NCI-H526 (cell line): ENCODE measurements at places on chromosomes 7 and 10.

DNA sequence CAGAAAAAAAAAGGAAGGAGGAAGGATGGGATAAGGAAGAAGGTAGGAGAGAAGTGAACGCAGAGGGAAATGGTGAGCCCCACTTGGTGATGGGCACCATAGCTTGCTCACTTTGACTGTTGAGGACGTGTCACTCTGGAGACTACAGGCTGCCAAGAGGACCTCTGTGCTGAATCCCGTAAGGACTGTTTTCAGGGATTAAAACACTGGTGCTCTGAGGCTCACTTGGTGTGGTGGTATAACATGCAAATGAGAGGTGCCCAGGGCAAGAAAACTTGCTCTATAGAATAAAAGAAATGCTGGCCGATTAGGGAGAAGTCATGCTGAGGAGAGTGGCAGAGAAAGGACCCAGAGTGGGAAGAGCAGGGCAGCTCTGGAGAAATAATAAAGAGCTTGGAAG lies 5.3 kb upstream of the IL2RA start:
- DNase-seq, result no peak

- DNase-seq, result no peak
These were observed 14.6 kb downstream of the RSBN1L start for GRCh38 chr7:77710861-77711260.

DNA sequence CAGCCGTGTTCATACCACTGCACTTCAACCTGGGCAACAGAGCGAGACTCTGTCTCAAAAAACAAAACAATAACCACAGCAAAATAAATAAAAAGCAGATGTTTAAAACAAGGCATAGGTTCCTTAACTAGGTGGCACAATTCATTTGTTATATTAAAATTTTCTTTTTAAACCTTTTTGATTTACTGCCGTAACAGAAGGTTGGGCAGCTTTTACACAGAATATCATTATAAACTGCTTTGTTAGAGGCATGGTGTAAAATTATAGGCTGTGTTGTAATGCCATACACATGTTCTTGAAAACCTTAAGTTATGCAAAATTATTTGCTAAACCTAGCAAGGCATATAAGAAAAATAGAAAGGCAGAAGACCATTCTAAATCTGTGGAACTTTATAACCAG lies 84.4 kb downstream of the MKLN1 start:
- no peak for DNase-seq

GRCh38 chr10:72322280-72323058 lies 32.2 kb downstream of the DNAJB12 start:
- DNase-seq, result no peak

DNA sequence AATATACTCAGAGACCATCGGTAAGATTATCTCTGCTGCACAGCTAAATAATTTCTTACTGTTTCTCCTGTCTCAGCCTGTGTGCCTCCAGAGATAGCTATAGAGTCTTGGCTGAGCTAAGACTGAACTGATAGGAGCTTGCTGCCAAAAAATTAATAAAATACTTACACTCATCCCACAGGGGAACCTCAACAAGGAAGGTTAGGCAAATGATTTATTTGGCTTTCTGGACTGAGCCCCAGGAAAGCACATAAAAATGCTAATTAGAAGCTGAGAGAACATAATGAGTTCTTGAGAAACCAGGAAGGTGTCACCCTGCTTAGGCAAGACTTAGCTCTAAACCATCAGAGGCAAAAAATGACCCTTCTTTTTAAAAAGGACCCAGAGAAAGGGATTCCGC lies 534.5 kb downstream of the TNS3 start:
- no peak for DNase-seq

GRCh38 chr10:88592906-88593305 lies 6.3 kb downstream of the LIPJ start:
- DNase-seq, result no peak

GRCh38 chr10:71911296-71911953 lies 52.8 kb upstream of the CHST3 start:
- DNase-seq, result no peak

- DNase-seq, result no peak
These were observed 15.4 kb downstream of the GSDME start for GRCh38 chr7:24741679-24742505.

GRCh38 chr7:27871866-27872265 lies 131.9 kb downstream of the TAX1BP1 start:
- DNase-seq, result no peak

- DNase-seq, result no peak
These were observed 32.9 kb upstream of the LYZL1 start for GRCh38 chr10:29256019-29256418.

DNA sequence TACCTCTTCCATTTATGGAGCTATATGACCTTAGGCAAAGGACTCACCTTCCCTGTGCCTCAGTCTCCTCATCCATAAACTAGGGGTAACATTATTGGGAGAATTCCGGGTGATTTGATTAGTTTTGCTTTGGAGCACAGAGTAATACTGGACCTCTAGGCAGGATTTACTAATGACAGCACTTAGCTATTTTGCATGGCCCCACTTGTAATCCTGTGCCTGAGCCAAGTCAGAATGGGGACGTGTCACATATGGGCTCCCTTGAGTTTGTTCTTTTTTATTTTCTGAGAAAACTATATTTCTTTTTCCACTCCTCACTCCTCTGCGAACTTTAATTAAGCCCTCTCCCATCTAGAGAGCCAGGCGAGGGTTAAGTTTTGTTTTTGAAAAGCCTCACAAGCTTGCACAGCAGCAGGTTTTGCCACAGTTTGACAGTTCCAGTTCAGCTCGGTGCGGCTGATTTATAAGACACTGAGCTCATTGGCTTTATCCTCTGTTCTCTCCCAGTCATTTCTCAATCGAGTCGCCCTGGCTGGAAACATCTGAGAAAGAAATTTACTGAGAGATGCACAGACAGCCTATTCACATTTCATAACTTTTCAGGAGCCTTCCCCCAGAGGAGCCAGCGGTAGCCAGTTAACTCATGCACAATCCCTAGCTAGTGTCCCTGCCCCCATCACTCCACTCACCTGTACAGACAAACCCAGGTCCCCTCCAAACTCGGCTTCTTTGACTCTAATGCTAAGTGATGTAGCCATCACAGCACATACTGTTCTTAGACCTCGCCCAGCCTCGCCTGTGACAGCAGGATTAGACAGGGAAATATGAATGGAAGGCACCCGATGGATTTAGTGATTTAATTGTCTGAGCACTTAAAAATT lies 441.9 kb upstream of the NPVF start:
- no peak for DNase-seq

DNA sequence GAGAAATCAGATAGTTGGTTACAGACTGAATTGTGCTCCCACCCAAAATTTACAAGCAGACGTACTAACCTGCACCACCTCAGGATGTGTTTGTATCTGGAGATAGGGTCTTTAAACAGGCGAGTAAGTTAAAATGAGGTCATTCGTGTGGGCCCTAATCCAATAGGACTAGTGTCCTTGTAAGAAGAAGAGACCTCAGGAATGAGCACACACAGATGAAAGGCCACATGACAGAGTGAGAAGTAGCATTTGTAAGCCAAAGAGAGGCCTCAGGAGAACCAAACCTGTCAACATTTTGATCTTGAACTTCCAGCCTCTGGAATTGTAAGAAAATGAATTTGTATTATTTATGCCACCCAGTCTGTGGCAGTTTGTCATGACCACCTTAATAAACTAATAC lies 149.5 kb upstream of the VWC2 start:
- DNase-seq, result no peak

DNA sequence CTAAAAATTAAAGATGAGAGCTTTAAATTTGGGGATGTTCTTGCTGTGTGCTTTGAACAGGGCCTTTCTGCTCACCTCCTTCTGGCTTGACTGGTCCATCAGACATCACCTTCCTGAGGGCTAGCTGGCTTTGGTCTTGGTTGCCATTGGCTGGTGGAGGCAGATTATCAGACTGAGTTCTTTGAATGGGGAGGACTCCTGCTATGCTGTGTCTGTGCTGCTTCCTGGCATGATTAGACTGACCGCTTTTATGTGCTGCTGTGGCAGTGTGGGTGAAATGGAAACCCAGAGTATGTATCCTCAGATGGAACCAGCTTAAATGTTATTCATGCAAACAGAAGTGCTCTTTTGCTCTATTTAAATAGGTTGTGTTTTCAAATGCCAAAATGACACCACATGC lies 341.6 kb downstream of the PCLO start:
- DNase-seq, result no peak

GRCh38 chr10:46227571-46227935 lies 59.2 kb upstream of the ANTXRL start:
- DNase-seq, result no peak

- no peak for DNase-seq
These were observed 83.1 kb downstream of the HIBADH start for GRCh38 chr7:27579565-27579964.

- DNase-seq, result no peak
These were observed 157.1 kb upstream of the SHH start for GRCh38 chr7:155969192-155969929.

DNA sequence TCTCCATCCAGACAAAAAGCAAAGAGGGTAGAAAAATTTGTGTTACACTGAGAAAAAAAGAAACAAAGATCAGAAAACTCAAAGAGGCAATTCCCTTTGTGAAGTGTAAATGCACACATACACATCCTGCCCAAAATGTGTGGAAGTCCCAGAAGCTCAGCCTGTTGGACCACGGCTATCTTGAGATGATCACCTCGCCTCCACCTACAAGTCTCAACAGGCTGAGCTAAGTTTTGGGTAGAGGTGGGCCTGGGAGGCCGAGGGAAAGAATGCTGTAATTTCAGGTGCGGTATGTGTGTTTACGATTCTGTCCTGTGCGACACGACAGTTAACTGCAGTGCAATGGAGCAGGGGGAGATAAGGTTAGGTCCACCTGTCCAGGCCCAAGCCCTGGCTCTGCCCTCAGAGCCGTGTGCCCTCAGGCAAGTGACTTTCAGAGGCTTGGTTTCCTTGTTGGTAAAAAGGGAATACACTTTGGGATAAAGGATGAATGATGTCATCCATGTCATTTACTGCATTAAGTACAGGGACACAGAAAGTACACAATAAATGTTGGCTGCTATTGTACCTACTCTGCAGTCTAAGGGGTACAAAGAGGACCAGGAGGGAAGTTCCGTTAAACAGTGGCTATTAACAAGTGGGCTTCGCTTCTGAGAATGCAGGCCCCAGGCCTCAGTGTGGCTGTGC lies 67.3 kb downstream of the AFAP1L2 start:
- DNase-seq, result no peak

- DNase-seq, result no peak
These were observed 19.5 kb upstream of the GRIFIN start for GRCh38 chr7:2495418-2496299.

GRCh38 chr7:83414947-83415346 lies 234.0 kb downstream of the SEMA3E start:
- no peak for DNase-seq

DNA sequence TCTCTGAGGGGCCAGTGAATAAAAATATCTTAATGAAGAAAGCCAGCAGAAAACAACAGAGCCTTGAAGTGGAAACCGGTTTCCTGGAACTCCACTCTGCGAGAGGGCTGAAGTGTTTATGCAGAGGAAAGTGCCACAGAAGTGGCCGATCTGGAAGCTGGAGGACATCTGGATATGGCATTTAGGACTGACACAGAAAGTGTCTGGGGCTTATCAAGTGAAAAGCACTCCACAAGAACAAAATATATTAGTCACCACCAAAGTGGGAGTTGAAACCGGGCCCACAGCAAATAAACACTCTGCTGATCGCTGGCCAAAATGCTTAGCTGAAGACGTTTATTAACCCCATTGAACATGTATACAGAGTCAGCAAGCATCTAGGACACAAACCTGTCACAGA lies 7.8 kb downstream of the NOD1 start:
- no peak for DNase-seq

DNA sequence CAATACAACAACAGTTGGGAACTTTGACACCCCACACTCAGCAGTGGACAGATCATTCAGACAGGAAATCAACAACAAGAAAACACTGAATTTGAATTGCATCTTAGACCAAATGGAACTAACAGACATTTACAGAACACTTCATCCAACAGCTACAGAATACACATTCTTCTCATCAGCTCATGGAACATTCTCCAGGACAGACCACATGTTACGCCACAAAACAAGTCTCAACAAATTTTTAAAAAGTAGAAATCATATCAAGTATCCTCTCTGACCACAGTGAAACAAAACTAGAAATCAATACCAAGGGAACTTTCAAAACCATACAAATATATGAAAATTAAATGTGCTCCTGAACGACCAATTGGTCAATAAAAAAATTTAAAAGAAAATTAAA lies 212.3 kb downstream of the DNAJC1 start:
- no peak for DNase-seq

DNA sequence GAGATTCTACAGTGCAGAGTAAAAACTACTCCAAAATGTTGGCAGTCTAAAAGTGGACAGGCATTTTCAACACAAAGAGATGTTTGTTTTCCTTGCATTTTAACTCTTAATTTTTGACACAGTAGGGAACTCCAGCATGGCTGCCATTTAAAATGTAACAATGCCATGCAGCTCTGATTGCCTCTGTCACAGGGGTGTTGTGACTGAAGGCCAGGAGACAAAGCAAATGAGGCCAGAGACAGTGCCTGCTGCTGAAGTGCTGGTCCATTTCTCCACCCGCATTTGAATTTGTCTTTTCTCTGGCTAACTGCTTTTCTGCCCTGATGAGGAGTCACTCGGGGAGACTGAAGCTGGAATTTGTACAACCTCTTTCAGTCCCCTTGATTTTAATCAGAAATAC lies 710.6 kb upstream of the GALNT17 start:
- DNase-seq, result no peak

- no peak for DNase-seq
These were observed 212.2 kb downstream of the CHRM2 start for GRCh38 chr7:137080516-137081203.

- no peak for DNase-seq
These were observed 85.5 kb downstream of the SEMA3D start for GRCh38 chr7:85101347-85101746.

- DNase-seq, result no peak
These were observed 127.9 kb upstream of the SLC13A1 start for GRCh38 chr7:123327661-123328060.

DNA sequence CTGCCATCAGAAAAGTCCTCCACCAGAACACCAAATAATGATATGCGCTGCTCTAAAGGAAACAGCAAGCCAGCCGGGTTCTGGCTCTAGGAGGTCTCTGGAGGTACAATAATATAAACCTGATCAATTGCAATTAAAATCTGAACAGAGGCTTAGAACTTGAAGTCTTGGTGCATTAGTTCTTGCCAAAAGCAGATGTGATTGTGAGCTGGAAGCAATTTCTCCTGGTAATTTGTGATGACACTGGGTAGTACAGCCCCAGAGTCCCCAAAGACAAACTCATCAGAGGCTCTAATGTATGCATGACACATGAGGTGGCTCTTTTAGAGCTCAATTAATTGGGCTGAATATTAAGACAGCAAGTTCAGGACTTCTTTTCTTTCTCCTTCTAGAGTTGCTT lies 3.3 kb downstream of the ETV1 start:
- no peak for DNase-seq
